ENCODE measurements at places on chromosomes 4 and X.

DNA sequence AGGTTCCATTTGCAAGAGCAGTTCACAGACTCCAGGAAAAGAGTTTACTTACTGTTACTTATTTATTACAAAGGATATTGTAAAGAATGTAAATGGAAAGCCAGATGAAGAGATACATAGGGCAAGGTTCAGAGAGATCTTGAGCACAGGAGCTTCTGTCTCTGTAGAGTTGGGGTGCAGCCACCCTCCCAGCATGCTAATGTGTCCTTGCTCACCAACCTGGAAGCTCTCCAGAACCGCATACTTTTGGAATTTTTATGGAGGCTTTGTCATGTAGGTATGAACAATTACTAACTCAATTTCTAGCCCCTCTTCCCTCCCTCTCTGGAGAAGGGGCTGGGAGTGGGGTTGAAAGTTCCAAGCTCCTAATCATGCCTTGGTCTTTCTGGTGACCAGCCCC is 857.2 kb downstream of the RPA4 start:
- DNase-seq = no peak

- no peak for DNase-seq
Observed at GRCh38 chr4:16005676-16006075, 42.7 kb upstream of the FGFBP2 start.

GRCh38 chr4:122744229-122744628 is 11.7 kb downstream of the BBS12 start:
- no peak for DNase-seq

- DNase-seq = no peak
Observed at GRCh38 chr4:139645458-139645857, 20.2 kb upstream of the MGST2 start.

- DNase-seq = no peak
Observed at GRCh38 chr4:150387981-150388380, 194.0 kb upstream of the MAB21L2 start.

DNA sequence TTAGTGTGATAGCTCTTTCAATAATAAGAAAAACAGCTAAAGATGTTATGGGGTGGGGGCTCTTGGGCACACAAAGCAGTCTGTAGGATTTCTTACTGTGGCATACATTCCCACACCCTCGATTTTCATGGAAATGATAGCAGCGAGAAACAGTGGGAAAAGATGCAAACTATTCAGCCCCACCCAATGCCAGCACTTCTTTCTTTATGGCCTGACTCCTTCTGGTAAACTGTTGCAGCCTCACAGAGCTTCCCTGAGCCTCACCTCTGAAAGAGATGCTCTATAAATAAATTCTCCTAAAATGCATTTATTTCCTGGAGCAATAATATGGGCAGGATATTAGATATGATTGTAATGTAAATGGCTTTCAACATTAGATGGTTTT is 910 bp downstream of the ANK2 start:
- no peak for DNase-seq

- DNase-seq = no peak
Observed at GRCh38 chrX:45872480-45872879, 671.8 kb upstream of the DIPK2B start.

- no peak for DNase-seq
Observed at GRCh38 chr4:168619266-168619631, 122.4 kb downstream of the PALLD start.

GRCh38 chr4:7647600-7648543 is 213.1 kb upstream of the PSAPL1 start:
- DNase-seq = no peak

Data from hematopoietic multipotent progenitor cell treated with erythropoietin and hydrocortisone succinate and interleukin-3 and kit ligand, for 17 days (in vitro differentiated cells).